ENCODE measurements at places on chromosomes 1 and 21.
A peak's percentile ranks its signal among the peaks of the same experiment; 100 is the strongest.

GRCh38 chr1:115211071-115211745 lies 121.9 kb upstream of the TSPAN2 start:
- DNase-seq = no peak

- DNase-seq = no peak
Observed at GRCh38 chr1:5992814-5993555, 760 bp upstream of the NPHP4 start.

- DNase-seq = no peak
Observed at GRCh38 chr1:56575865-56576264, 3.5 kb downstream of the PLPP3 start.

DNA sequence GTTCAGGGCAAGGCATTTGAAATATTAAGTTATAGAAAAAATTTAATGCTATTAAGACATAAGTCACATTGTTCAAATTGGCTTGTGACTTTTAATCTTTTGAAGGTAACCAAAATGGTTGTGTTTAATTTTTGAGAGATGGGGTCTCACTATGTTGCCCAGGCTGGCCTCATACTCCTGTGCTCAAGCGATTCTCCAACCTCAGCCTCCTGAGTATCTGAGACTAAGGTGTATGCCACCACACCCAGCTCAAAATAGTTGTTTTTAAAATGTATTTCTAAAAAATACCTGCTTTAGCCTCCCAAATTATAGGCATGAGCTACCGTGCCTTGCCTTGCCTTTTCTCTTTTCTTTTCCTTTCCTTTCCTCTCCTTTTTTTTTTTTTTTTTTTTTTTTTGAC lies 26.0 kb upstream of the CHAF1B start:
- no peak for DNase-seq

DNA sequence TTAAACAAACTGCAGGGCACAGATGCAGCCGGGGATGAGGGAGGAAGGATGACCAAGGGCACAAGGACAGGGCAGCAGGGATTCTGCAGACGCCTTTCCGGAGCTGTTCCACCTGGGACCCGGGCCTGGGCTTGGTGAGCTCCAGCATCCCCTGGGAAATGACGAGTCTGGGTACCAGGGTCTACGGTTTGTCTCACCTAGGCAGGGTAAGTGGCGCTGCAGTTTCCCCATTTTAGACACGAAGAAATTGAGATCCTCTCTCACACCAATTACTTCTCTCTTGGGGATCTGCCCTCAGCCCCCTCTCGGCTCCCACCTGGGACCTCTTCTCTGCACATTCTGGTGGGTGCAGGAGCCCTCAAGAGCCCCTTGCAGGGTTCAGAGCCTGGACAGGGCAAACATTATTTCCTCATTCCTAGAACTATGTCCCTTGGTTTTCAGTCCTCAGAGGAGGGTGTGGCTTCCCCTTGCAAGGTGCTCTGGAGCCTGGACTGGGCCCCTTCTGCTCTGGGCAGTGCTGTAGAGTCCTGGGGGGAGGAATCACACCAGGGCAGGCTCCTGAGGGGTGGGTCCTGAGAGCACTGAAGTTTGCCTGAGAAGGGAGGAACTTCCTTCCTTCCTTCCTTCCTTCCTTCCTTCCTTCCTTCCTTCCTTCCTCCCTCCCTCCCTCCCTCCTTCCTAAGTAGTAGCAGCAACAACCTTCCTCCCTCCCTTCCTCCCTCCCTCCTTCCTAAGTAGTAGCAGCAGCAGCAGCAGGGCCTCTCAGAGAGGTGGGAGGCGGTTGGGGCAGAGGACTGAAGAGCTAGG lies 16.0 kb downstream of the RAP1GAP start:
- no peak for DNase-seq

DNA sequence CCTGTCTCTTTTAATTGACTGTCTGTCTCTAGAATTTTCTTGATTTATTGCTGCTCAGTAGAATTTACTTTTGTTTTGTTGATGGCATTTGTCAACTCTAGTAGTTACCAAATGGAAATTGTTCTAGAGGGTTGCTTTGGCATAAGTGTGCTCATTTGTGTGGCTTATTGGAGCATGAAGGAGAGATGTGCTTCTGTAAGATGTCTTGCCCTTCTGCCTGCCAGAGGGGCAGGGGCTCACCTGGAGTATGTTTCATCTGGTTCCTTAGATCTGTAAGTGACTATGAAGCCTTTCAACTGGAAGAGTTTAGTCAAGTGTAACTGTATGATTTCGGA lies 345.5 kb downstream of the DISC1 start:
- DNase-seq = no peak

- no peak for DNase-seq
Observed at GRCh38 chr1:27405074-27405473, 12.7 kb downstream of the GPR3 start.

- DNase-seq = no peak
Observed at GRCh38 chr1:41813755-41814745, 104.7 kb downstream of the HIVEP3 start.

GRCh38 chr1:98342566-98342965 lies 319.0 kb upstream of the SNX7 start:
- DNase-seq = no peak

GRCh38 chr1:157399984-157400382 lies 152.3 kb downstream of the FCRL5 start:
- DNase-seq = no peak

- no peak for DNase-seq
Observed at GRCh38 chr1:2160451-2161300, 33.9 kb downstream of the FAAP20 start.

- DNase-seq = no peak
Observed at GRCh38 chr1:20233394-20233793, 47.1 kb upstream of the PLA2G2C start.

GRCh38 chr1:57843760-57844159 lies 419.9 kb upstream of the DAB1 start:
- no peak for DNase-seq

- no peak for DNase-seq
Observed at GRCh38 chr1:220828179-220828490, 41.4 kb downstream of the MTARC1 start.

DNA sequence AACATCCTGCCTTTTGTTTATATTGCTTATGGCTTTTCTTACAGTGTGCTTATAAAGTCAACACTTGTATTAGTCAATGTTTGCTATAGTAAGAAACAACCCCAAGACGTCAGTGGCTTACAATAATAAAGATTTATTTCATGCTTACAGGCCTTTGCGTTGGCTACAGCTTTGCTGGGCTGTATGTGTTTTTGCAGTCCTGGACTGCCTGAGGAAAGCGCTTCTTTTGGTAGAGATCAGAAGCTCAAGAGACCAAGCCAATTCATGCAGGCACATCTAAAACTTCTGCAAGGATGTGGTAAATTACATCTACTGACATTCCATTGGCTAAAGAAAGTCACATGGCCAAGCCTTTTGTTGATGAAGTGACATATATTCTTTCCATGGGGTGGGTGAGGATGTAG lies 17.5 kb upstream of the PRKAA2 start:
- peak; percentile 67 for DNase-seq

DNA sequence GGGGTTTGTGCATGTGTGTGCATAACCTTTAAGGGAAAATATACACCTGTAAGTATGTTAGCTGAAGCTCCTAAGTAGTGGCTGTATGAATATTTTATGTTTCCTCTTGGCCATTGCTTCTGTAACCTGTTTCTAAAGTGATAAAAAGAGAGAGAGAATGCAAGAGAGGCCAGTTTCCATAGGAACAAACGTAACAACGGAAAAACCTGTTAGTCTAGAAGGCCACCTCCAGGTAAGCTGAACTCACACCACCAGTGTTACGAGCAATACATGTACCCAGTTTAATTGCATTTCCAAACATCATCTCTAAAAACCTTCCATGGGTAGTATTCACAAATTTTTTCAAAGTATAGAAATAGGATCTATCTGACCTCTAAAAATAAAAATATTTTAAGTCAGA lies 63.1 kb downstream of the PLPPR4 start:
- DNase-seq = peak; percentile 98

GRCh38 chr1:22525646-22526045 lies 37.6 kb upstream of the EPHA8 start:
- DNase-seq = no peak

DNA sequence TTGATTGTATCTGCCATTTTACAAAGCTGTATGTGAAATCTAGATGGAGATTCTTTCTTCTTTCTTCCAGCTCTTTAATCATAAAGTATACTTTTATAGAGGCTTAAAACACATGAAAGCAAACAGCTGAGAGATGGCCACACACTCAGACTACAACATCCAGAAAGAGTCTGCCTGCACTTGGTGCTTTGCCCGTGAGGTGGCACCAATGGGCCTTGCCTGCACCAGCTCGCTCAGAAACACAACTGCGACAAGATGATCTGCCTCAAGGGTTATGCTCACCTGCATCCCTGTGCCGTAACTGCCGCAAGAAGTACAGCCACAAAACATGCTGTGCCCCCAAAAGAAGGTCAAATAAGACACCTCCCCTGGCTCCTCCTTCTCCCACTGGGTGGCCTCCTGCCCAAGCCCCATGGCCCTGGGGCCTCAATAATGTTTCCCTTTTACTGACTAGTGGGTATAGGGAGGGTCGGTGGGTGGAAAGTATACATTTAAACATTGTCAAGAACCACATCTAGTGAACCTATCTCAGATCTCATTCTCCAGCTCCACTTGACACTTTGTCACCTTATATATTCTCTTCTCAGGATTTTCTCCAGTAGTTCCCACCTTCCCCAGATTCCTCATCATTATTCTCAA lies 66.7 kb upstream of the ANGPTL3 start:
- DNase-seq = peak; percentile 63

DNA sequence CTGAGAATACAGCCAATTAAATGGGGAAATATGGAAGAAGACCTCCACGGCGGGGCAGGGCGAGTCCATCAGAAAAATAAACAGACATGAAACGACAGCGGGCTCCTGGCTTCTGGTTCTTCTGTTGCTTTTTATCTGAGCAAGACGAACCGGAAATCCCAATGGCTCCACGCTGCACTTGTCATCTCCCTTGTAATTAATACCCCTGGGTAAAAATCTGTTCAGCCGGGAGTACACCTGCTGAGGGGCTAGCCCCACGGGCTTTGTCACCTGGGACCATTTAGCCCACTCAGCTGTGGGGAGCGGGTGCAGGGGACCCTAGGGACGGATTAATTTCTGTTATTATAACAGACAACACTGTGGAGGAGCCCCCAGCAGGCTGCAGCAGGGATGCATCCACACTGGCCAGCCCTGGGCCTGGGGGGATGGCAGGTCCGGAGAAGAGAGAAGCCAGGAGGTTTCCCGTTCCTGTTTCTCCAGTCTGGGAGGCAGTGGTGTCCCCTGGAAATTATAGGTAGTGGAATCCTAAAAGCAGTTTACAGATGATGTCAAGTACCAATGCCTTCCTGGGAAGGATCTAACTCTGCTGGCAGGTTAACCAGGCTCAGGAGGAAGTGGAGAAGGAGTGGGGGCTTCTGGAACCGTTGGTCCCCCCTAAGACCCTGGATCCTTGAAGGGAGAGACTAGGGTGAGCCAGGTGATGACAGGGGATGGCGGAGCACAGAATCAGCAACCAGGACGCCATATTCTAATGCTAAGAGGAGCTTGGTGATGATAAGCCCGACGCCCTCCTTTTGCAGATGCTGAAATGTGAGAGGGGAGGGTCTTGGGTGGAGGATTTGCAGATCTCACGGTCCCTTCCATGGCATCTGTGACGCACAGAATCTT lies 566.1 kb downstream of the PTPRU start:
- DNase-seq = no peak

DNA sequence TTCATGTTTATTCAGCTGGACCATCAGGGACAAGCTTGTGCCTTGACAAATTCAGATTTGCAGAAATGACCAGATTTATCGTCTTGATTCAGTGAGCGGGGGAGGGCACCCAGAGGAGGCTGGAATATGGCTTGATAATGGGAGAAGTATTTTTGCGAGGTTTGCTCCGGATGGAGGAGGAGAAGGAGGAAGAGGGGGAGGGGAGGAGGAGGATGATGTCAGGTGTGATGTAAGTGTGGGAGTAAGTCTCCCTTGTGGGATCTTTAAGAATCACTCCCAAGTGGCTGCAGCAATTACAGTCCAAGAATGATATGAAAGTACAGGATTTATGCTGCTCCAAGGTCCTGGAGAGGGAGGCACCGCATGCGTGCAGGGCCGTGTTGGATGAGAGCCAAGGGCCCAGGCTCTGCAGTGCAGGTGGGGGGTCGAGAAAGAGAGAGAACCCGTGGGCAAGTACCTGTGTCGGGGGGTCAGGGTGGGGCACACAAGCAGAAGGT lies 5.6 kb upstream of the ZNF496 start:
- no peak for DNase-seq

- DNase-seq = no peak
Observed at GRCh38 chr1:62321446-62321845, 2.2 kb upstream of the KANK4 start.

GRCh38 chr1:111559736-111560279 lies 56.4 kb upstream of the ADORA3 start:
- DNase-seq = no peak

DNA sequence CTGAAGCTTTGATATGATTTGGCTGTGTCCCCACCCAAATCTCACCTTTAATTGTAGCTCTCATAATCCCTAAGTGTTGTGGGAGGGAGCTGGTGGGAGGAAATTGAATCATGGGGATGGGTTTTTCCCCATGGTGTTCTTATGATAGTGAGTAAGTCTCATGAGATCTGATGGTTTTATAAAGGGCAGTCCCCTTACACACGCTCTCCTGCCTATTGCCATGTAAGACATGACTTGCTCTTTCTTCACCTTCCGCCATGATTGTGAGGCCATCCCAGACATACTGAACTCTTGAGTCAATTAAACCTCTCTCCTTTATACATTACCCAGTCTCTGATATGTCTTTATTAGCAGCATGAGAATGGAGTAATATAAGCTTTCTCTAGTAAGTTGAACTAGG lies 261.9 kb downstream of the HLX start:
- DNase-seq = no peak

- DNase-seq = no peak
Observed at GRCh38 chr1:203462878-203463277, 12.7 kb upstream of the PRELP start.
